GF-D8 (cell line): ENCODE measurements at places on chromosomes 4 and X.

DNA sequence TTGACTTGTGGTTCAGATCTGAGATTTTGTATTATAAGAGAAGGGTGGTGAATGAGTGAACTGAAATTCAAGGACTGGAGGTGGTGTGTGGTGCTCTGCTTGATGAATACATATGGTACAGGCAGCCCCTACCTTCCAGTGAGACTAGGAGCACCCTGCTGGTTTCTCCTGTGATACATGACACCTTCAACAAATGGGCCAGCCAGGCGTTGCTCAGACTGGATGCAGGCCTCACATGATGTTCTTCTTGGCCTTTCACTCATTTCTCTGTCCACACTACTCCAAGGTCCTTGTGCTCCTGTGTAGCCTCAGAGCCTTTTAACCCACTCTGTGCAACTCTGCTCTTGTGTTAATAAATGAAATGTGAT, 67.2 kb downstream of the FNIP2 start:
- no peak for DNase-seq

GRCh38 chr4:90449626-90450025, 322.4 kb downstream of the CCSER1 start:
- DNase-seq: no peak

GRCh38 chr4:135197641-135198040, 996.1 kb upstream of the PABPC4L start:
- no peak for DNase-seq

GRCh38 chr4:142331646-142332045, 514.5 kb downstream of the INPP4B start:
- DNase-seq: no peak

DNA sequence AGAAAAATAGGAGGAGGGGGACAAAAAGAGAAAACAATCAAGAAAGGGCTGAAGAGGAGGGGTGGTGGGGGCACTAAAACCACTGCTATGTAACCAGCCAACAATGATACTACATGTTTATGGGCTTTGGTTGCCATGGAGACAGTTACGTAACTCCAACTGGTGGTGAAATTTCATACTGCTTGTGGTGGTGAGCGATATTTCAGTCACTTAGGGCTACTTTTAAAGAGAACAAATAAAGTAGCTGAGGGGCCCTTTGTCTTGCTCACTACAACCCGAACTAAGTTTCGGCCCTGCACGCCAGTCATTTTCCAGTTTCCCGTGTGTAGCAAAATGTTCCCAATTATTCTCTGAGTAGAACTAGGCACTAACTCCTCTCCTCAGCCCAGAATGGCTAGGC, 275.2 kb upstream of the EDA2R start:
- DNase-seq: peak; percentile 0

- DNase-seq: no peak
Observed at GRCh38 chr4:122341886-122342285, 36.9 kb upstream of the ADAD1 start.

DNA sequence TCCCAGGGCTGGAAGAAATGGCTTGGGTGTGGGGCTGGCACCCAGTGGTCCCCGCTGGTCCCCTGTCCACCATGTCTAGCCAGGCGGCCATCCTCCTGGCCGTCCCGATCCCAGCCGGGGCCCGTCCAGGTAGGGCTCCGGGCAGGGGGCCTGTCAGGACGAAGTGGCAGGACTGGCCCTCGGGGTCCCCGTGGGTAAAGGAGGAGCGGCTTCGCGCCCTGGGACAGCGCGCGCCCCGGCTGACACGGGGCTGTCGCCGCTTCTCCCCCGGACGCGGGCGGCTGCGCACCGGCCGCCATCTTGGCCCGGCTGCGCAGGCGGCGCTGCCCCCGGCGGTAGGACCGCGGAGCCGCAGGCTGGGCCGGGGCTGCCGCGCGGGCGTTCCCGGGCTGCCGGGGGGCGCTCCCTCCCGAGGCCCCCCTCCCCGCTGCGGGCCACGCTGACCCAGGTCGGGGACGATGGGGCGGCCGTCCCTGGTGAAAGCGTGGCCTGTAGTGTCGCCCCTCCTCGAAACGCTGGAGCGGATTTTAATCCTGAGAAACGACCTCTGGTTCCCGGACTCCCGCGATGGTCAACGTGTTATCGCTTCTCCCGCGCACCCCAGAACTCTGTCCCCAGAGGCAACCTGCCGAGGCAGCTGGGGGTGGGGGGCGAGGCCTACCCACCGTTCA, 60.4 kb upstream of the BCOR start:
- DNase-seq: no peak

- DNase-seq: no peak
Observed at GRCh38 chr4:119303587-119304305, 18.2 kb downstream of the FABP2 start.
